ENCODE measurements at places on chromosomes 7 and 10. TPM values are rescaled to one million over a fixed set of nuclear protein-coding genes. Genes with fewer than 3 reads are reported as not detected.

DNA sequence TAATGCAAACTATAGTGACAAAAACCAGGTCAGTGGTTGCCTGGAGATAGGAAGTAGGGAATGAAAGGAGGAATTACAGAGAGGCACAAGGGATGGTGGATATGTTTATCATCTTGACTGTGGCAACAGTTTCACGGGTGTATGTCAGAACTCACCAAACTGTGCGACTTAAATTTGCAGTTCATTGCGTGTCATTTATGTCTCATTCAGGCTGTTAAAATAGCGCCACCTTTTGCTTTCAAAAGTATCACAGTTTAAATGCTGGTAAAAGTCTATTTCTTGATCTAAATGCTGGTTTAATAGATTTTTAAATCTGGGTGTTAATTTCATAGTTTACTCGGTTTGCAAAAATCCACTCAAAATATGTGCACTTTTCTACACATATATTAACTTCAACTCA, 51.0 kb downstream of the PTTG1IP2 start:
- no peaks in the 10 kb centered on the region for H3K36me3 ChIP-seq
- H3K27ac ChIP-seq: no peak overlapping the region
- H3K4me3 ChIP-seq: no peak overlapping the region
- no peaks in the 10 kb centered on the region for H3K4me1 ChIP-seq

GRCh38 chr7:131924857-131925256, 368.4 kb upstream of the PODXL start:
- no peaks in the 10 kb centered on the region for H3K4me1 ChIP-seq
- peaks cover 21% of the 10 kb centered on the region for H3K27me3 ChIP-seq
- no peaks in the 10 kb centered on the region for H3K36me3 ChIP-seq
- no peak overlapping the region for H3K4me3 ChIP-seq

GRCh38 chr10:110679486-110680272, 35.5 kb downstream of the RBM20 start:
- DNase-seq: no peak
- no peak overlapping the region for H3K27ac ChIP-seq
- H3K27me3 ChIP-seq: peaks cover 11% of the 10 kb centered on the region

GRCh38 chr7:150567169-150567568, at the start of gene GIMAP4:
Gene GIMAP4 (plus strand): TSS chr7:150567390. CDS start chr7:150569902, 2,512 bp downstream.
- H3K36me3 ChIP-seq: no peaks in the 10 kb centered on the region
- H3K4me1 ChIP-seq: no peaks in the 10 kb centered on the region
- H3K27ac ChIP-seq: no peak within 1 kb of the TSS
- H3K4me3 ChIP-seq: no peak within 1 kb of the TSS
- H3K27me3 ChIP-seq: no peaks in the 10 kb centered on the region

The GRM3 gene
- polyA plus RNA-seq: not detected

The ZNF736 gene
- 3.3 TPM for polyA plus RNA-seq

The CALML3 gene
- polyA plus RNA-seq: not detected

The EVX1 gene
- polyA plus RNA-seq: not detected

Data from GM23248 (cell line).